Activated naive CD4-positive, alpha-beta T cell treated with Interleukin-2 at 50 U/mL for 16 hours (primary cell): ENCODE measurements at places on chromosomes 5 and 9.

- no peak for DNase-seq
Measured at GRCh38 chr5:160463740-160464465, 42.2 kb downstream of the PTTG1 start.

DNA sequence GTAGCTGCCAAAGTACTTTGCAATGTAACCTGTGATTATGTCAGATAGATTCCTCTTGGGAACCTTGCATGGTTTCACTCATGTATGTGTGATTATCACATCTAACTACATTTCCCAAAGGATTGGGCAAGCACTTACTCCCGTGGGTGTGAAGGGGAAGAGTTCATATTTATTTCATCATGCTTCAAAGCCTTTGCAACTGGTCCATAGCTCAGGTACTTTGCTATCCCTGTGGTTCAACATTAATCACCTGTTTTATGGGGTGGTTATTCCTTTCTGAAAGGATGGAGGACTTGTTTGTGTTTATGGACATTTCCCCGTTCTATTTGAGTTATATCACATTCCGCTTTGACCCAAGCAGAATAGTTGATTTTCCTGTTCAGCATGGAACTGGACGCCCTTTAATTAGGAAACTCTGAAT, 13.6 kb upstream of the ERMP1 start:
- DNase-seq = no peak

DNA sequence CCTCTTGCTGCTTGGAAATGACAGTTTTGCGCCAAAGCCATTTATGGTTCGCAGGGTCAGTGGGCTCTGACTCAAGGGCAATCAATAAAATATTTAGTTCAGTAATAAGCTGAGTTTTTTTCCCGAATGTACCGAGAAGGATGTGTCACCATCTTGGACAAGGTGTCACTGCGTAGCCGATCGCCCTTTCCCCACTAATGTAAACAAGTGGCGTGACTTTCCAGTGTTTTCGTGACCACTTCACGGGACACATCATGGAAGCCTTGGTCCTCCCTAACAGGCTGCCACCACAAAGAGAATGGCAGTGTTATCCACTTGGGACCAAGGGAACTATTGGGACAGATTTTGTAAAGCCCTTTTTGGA, 16.4 kb downstream of the ISL1 start:
- DNase-seq = no peak

DNA sequence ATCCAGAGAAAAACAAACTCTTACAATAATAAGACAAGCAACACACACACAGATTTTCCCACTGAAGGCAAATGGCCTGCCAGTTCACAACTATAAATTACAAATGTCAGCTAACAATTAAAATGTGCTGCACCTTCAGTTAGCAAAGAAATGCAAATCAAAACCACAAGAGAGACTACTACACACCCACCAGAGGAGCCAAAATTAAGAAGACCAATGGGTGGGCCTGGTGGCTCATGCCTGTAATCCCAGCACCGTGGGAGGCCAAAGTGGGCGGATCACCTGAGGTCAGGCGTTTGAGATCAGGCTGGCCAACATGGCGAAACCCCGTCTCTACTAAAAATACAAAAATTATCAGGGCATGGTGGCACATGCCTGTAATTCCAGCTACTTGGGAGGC, 15.1 kb upstream of the IPPK start:
- no peak for DNase-seq

DNA sequence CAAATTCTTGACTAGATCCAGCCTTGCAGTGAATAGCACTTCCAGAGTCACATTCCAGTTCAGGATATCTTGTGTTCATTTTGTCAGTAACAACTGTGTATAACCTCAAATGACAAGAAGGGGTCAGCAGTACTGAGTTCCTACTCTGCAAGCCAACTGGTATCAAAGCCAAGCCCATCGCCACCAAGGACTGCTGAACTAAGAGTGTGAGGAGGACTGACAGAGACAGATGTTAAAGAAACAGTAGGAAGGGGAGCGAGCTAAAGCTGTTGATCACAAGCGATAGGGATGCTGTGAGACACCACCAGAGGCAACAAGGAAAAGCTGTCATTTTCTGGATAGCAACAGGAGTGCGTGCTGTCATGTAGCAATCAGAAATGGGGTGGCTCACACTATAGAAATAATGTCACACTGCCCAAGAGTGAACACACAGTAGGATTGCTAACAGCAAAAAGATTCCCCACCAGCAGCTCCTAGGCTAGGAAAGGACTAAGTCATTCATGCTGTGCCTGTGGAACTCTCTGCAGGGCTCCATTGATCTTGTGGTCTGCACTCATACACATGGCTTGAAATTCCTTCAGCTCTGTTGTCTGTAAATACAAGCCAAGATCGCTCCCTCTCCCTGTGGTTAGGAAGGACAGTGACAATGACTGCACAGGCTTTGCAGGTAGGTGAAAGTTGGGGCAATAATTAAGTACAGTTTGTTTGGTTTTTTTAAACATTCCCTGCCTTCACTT, 658.6 kb downstream of the NR2F1-AS1 start:
- no peak for DNase-seq

GRCh38 chr5:123530728-123531127, 18.8 kb downstream of the CSNK1G3 start:
- no peak for DNase-seq

DNA sequence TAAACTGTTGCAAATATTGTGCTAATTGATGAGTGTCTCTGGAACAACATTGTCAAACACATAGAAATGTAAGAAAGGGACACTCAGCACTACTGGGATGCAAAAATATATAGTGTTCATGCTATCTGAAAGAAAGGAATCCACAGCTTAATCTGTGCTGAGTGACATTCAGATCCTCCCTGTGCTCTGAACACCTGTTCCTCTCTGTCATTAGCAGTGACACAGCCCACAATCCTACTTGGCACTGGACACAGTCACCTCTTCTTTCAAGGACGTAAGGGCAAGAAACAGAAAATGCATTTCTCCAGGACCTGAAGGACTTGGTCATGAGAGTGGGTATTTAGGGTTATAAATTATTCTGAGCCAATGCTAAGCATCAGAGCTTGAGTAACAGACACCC, 121.4 kb upstream of the SV2C start:
- no peak for DNase-seq

- DNase-seq = no peak
Measured at GRCh38 chr5:58215364-58215763, 244.5 kb downstream of the PLK2 start.

DNA sequence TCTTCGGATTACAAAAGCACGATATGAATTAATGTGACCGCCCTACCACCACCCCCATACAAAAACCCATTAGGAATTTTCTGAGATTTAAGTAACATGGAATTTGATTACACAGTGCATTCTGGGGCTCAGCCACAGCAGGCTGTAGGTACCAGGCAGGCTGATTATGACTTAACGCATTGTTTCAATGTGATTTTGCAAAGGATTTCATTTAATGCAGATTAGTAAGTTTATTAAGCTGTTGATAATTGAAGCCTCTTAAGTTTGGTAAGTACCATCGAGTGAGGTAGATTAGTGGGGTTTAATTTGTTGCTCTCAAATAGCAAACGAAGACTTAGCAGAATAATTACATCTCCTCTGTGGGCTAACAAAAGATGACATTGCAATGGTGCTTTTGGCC, 240.1 kb downstream of the TRPM3 start:
- no peak for DNase-seq

- DNase-seq = no peak
Measured at GRCh38 chr9:70534061-70534460, 119.6 kb upstream of the KLF9 start.

DNA sequence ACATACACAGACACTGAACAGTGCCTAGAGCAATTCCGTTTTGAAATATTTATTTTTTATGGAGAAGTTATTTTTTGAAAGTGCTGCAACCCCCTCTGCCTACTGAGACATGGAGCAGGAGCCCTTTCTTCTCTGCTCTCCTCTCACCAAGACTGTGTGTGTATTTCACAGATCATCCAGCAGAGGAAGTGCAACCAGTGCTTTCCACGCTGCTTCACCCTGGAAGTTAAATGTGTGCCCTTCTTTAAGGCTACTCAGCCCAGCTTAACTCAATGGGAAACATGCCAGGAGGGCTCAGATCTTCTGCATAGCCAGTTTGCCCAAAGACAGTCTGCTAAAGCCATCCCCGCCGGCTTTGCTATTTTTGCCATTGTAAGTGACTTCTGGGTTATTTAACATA, 606.3 kb downstream of the TLE1 start:
- no peak for DNase-seq

- no peak for DNase-seq
Measured at GRCh38 chr5:174337276-174338184, 292.0 kb downstream of the NSG2 start.

- DNase-seq = no peak
Measured at GRCh38 chr5:86565197-86565789, 52.4 kb upstream of the COX7C start.

- DNase-seq = no peak
Measured at GRCh38 chr5:113678924-113679575, 165.6 kb downstream of the YTHDC2 start.

- no peak for DNase-seq
Measured at GRCh38 chr5:176407456-176408251, 8.7 kb downstream of the CLTB start.

GRCh38 chr5:171635561-171636245, 149.9 kb upstream of the SMIM23 start:
- DNase-seq = no peak
